ENCODE measurements at places on chromosomes 1 and 21.
A peak's percentile ranks its signal among the peaks of the same experiment; 100 is the strongest.

DNA sequence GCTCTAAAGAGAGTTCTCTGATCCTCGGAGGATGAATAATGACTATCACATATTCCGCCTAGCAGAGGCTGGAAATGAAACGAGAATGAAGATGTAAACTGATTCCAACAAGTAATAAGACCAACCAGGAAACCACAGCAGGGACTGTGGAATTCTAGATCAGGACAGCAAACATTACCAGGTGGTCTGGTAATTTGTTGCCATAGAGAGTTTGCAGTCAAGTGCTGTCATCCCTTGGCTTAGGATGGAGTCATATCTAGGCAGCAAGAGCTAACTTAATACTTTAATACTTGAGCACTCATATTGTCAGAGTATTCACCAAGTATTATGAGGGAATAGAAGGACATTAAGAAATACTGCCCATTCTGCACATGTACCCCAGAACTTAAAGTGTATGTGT, 45.1 kb upstream of the MUTYH start:
- no peak for DNase-seq

- no peak for DNase-seq
Measured at GRCh38 chr21:35457097-35457804, 408.1 kb upstream of the RUNX1 start.

- no peak for DNase-seq
Measured at GRCh38 chr1:115477071-115477470, 139.0 kb upstream of the NGF start.

- no peak for DNase-seq
Measured at GRCh38 chr1:222833356-222833876, 18.6 kb downstream of the DISP1 start.

GRCh38 chr1:187862506-187862905, 1033.8 kb downstream of the PLA2G4A start:
- no peak for DNase-seq

- DNase-seq, result peak; percentile 79
Measured at GRCh38 chr1:199173356-199173755, 534.5 kb downstream of the PTPRC start.

GRCh38 chr1:206912445-206913095, 9.2 kb downstream of the FCMR start:
- DNase-seq, result peak; percentile 67

- peak; percentile 61 for DNase-seq
Measured at GRCh38 chr1:109499661-109500536, 6.0 kb downstream of the CYB561D1 start.

DNA sequence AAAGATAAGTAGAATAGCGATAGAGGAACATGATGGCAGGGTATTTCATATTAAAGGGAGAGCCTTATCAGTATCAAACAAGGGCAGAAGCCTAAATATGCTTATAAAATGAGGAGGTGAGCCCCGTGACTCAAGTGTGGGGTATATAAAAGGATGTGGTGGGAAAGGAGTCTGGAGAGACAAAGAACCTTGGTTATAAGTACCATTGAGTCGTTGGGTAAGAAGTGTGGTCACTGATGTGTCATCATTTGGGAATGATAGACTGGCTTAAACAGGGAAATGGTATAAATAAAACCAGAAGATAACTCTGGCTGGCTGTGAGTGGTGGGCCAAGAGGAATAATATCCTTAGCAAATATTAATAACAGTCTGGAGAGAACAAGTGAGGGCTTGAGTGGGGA, 10.9 kb upstream of the CD5L start:
- no peak for DNase-seq

DNA sequence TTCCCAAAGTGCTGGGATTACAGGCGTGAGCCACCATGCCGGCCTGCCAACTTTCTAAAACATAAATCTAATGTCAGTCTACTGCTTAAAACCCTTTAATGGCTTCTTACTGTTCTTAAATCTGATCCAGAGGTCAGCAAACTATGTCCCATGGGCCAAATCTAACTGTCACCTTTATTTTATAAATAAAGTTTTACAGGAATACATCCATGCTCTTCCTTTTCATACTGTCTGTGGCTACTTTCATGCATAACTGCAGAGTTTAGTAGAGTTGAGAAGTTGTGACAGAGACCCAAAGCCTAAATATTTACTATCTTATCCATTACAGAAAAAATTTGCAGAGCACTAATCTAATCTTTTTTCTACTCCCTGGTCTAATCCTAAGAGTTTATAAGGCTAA, 3.8 kb downstream of the ERI3 start:
- no peak for DNase-seq

DNA sequence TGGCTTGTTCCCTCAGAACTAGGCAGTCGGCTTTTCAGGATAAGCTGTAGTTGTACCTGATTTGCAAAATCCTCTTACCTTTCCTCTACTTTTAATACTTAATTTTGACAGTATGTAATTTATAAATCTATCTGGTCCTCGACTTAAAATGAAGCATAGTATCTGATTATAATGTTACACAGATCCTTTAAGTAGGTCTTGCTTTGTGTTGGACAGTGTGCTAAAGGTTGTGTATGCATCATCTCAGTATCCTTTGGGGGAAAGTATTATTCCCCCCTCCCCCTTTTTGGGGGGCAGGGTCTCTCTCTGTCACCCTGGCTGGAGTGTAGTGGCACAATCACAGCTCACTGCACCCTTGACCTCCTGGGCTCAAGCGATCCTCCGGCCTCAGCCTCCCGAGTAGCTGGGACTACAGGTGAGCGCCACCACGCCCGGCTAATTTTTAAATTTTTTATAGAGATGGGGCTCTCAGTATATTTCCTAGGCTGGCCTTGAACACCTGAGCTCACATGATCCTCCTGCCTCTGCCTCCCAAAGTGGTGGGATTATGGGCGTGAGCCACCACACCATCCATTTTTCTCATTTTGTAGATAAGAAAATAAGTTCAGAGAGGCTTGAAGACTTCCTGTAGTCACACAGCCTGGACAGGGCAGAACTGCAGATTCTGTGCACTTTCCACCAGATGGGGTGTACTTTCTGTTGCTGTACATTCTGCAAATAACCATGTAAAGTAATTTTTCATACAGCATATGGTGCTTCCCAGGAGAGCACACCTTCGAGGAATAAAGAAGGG, 791 bp upstream of the STX6 start:
- DNase-seq, result no peak

DNA sequence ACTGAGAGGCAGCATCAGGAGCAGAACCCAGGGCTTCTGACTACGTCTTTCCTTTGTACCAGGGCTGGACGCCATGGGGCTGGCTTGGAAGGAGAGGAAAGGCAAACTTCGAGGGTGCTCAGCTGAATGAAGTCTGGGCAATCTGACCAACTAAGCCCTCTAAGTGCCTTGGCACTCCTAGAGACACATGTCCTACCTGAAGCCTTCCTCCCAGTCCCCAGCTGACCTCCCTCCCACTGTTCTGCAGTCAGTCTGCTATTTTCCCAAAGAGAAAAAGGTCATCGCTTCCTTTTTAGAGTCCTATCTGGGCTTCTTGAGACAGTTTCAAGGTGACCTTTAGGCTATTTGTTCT, 5.2 kb downstream of the SLC9A1 start:
- DNase-seq, result no peak

DNA sequence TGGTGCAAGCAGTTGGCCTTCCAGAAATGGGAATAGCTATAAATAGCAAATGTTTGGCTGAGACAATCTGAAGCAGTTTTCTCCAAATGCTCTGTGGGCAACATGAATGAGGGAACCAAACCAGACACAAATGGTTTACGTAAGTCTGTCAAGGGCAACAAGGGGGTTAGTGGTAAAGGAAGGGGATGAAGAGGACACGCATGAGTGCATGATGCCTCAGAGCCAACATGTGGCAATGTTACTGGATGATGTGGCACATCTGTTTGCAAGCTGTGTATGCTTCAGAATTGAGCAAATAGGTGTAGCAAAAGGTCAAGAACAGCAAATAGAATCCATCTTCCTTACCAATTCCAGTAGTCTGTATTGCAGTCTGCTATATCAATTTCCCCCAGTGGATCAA, 76.3 kb upstream of the LMO4 start:
- DNase-seq, result no peak

GRCh38 chr1:43760745-43761317, 53.5 kb downstream of the ST3GAL3 start:
- no peak for DNase-seq

DNA sequence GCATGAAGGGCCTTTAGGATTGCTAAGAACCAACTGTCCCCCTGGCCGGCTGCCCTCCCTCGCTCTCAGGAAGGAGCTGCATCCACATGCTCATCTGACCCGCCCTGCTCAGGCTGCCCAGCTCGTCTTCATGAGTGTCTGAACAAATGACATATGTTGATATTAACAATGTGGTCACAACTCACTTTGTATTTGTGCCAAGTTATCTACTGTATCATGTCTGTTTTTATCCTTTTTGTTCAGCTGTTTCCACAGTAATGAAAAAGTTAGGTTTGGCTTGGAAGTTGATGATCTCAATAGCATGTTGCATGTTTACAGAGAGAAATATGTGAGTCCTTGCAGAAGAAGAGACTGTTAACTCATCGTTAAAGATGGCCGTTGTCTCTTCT, 75.1 kb downstream of the PHTF1 start:
- DNase-seq, result no peak

DNA sequence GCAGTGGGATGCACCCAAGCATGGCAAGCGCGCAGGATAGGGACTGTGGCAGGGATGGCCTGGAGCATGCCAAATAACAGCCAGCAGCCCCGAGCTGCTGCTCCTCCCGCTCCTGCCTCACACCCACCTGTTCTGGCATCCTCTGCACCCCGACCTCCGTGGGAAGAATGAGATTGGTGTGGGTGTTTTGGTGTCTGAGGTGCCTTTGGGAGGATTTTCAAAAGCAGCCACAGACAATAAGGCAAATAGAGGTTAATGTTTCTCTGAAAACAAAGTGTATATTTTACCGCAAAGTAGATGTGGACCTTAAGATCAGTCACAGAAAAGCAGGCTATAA, 35.5 kb downstream of the IGFN1 start:
- DNase-seq, result no peak

DNA sequence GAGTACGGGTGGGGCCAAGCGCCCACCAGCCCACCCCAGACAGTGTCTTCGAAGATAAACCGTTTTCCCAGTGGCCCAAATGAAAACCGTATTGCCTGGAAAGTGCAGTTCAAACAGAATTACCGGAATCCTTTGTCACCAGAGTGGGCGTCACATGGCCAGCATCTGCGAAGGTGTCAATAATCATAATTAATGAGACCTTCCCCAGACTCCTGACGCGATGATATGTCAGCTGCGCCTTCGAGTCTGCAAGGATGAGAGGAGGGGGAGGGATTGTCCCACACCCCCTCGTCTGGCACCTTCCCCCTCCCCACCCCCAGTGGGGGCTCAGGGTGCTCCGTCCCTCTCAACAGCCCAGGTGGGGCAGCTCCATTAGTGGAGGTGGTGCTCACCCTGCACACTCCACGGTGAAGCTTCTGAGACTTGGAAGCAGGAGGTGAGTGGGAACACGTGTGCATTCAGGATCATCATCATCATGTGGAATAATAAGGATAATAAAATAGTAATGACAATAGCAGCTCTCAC, 215.1 kb downstream of the PTPRU start:
- DNase-seq, result no peak

DNA sequence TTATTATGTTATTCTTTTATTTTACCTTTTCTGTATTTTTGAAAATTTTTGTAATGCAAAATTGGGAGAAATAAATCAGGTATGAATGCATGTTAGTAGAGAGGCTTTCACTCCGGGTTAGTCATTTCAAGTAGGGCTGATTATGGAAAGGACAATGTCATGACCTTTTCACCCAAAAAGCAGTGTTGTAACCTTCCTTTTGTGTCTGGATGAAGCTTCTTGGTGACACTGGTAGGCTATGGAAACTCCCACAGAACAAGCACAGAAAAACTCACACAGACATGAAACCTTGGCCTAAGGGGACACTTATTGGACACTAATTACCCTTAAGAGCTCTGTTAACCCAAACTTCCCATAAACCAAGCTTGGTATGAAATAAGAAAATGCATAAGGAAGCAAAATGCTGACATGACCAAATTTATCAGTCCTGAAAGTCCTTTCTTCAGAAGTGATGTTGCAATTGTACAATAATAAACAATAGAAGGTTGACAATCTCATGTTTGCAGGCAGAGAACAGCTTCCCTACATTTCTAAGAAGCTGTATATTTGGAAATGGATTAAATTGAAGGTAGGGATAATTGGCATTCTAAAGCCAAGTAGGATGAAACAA, 70.0 kb upstream of the KCNJ15 start:
- no peak for DNase-seq

GRCh38 chr1:179803918-179804317, 60.8 kb downstream of the FAM163A start:
- DNase-seq, result no peak

GRCh38 chr1:154627257-154628120, 19.5 kb upstream of the ADAR start:
- peak; percentile 88 for DNase-seq

- no peak for DNase-seq
Measured at GRCh38 chr1:247295274-247295684, 36.4 kb downstream of the ZNF496 start.

DNA sequence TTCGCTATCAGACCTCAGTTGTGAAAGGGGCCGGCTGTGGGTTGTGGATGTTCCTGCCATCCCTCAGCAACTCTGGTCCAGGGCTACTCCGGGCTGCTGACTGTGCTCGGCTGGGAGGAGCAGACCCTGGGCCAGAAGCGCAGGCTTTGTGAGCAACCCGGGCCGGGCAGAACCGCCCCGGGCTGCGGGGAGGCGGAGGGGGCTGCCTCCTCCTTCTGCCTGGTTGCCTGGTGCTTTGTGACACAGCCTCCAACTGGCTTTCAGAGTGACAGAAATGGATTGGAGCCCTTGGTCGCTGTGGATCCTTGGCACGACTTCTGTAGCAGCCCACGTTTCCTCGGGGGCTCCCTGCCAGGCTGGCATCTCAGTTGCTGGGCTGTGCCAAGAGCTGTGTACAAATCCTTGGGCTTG, 10.0 kb downstream of the DRAXIN start:
- DNase-seq, result no peak

- peak; percentile 24 for DNase-seq
Measured at GRCh38 chr1:174999936-175000696, at the start of gene CACYBP. Gene CACYBP, plus strand, starts transcription at chr1:174999947. Its CDS starts 234 bp downstream, at chr1:175000181.

GRCh38 chr1:22121421-22121911, 21.4 kb downstream of the WNT4 start:
- no peak for DNase-seq

- no peak for DNase-seq
Measured at GRCh38 chr1:116855191-116855619, 54.5 kb upstream of the PTGFRN start.

DNA sequence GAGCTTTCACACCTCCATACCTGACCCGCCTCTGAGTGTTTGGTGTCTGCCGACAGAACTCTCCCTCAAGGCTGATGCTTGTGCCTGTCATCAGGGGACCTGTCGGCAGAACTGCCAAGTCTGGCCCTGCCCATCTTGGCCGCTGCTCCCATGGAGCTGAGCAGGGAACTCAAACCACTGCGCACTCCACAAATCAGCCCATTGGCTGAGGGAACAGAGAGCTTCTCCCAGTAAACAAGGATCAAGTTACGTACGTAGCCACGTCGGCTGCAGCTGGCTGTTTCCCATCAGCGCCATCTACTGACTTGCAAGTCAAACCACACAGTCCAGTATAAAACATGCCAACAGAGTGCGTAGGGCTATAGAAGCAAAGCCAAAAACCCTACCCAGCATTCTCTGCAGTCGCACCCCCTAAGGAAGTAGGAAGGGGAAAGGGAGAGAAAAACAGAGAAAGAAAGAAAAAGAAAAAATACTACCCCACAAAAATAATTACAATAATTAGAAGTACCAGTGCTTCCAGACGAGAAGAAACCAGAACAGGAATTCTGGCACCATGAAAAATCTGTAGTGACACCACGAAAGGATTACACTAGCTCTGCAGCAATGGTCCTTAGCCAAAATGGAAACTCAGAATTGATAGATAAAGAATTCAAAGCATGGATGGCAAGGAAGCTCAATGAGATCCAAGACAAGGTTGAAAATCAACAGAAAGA, 13.1 kb downstream of the KRTAP13-1 start:
- no peak for DNase-seq

Measured in CD4-positive, alpha-beta memory T cell (primary cell).